ENCODE measurements at places on chromosomes 5 and 9. TPM values are rescaled to one million over a fixed set of nuclear protein-coding genes. Genes with fewer than 3 reads are reported as not detected.

GRCh38 chr9:133605446-133605845 lies 3.7 kb downstream of the FAM163B start:
- DNase-seq = no peak

- no peak for DNase-seq
Observed at GRCh38 chr5:6737043-6737941, 24.1 kb downstream of the TENT4A start.

DNA sequence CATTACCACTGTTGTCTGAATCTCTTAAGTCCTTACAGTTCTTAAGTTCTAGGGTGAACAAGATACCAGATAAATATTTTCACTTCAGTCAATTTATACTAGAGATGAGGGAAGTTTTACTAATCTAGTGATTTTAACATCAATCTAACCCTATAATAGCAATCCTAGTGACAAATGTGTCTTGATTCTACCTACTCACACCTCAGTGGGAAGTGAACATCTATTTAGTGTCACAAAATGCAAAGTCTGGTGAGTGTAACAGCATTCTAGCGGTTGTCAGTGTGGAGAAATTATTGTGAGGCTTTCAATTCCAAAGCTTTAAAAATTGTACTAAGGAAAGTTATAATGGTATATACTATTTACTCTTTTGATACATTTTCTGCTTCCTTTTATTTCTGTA lies 225.8 kb upstream of the CYLC2 start:
- no peak for DNase-seq

- DNase-seq = no peak
Observed at GRCh38 chr9:107711542-107711941, 222.0 kb upstream of the KLF4 start.

DNA sequence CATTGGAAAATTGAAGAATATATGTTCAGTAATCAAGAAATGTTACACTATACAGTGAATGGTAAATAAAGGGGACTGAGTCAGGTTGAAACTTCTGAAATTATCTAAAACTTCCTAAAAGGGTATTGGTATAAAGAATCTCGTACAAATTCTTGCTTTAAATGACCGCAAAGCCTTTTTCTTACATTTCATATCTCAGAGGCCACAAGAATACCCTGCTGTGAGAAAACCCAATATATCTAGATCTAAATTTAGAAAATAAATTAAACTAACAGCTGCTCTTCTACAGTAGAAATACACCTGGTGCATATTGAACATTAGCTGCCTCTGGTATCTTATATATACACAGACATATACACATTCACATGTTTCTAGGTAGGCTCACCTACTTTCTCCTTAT lies 221.7 kb downstream of the PCSK5 start:
- no peak for DNase-seq

Gene ANXA2R
- 3.4 TPM for total RNA-seq

Gene IL33
- 8.3 TPM for total RNA-seq

Gene THBS4
- total RNA-seq = 21.8 TPM

DNA sequence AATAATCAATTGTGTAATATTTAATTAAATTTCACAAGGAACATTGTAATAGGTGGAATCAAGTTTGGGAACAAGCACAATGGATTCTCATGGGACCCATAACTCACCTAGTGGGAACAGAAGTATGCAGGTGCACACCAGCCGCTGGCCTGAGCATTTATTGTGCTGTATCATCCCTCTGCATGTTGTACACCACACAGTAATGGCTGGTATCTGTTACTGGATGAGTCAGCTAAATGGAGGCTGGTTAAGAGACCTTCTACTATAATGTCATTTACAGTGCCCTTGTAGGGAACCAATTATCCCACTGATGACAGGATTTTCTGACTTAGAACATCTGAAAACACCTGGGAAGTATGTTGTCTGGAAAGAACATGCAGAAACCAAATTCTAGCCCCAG lies 3.2 kb upstream of the MAP3K1 start:
- DNase-seq = no peak

Gene DEPDC1B
- not detected for total RNA-seq

Gene HTR1A
- 23.6 TPM for total RNA-seq

- no peak for DNase-seq
Observed at GRCh38 chr9:134943411-134943810, 25.7 kb upstream of the FCN1 start.

- no peak for DNase-seq
Observed at GRCh38 chr5:59789197-59789596, 104.3 kb downstream of the PDE4D start.

Gene GABRP
- total RNA-seq = not detected

GRCh38 chr5:17304282-17304681 lies 86.9 kb downstream of the BASP1 start:
- no peak for DNase-seq

GRCh38 chr9:89523948-89524347 lies 26.0 kb upstream of the SEMA4D start:
- no peak for DNase-seq

DNA sequence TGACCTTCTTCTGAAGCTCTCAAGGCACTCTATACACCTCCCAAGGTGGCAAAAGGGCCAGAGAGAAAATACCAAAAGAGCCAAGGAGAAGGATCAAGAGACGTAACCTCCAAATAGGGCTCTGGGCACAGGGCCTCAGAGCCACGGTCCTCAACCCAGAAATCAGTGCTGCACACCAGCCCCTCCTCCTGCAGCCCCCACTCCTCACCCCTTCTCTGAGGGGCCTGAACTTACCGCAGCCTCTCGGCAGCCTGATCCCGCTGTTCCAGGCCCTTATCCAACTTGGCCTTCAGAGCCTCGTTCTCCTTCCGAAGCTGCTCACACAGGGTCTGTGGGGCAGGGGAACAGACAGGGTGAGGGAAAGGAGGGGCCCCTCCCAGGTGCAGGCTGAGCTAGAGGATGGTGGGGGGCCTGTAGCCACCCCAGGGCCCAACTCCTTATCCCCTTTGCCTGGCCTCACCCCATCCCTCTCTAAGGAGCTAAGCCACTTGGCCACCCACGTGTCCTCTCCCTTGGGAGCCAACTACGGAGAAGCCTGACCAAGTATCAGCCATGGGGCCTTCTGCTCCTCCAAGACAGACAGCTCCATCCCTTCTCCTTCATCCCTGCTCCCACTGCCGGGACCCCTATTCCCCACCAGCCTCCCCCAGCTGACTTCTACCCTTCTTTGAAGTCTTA lies 28.8 kb downstream of the TNIP1 start:
- no peak for DNase-seq

Gene CEL
- total RNA-seq = 1.5 TPM

DNA sequence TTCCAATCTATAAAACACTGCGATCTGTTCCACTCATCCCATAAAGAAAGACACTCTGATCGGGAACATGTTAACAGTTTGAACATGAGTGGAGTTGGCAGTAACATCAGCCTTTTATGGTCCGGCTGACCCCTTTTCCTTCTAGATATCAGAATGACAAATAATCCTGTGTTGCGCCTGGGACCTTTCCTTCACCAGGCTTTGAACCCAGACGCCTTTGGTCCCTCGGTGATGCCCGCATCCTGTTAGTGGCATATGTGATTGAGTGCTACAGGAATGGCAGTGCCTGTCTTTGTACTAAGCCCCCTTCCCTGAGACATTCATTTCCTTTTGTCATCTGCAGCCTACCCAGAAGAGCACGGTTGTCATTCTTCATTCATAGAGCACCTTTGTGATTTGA lies 209.0 kb downstream of the PCSK5 start:
- no peak for DNase-seq

GRCh38 chr9:133980864-133981588 lies 11.1 kb downstream of the VAV2 start:
- no peak for DNase-seq

DNA sequence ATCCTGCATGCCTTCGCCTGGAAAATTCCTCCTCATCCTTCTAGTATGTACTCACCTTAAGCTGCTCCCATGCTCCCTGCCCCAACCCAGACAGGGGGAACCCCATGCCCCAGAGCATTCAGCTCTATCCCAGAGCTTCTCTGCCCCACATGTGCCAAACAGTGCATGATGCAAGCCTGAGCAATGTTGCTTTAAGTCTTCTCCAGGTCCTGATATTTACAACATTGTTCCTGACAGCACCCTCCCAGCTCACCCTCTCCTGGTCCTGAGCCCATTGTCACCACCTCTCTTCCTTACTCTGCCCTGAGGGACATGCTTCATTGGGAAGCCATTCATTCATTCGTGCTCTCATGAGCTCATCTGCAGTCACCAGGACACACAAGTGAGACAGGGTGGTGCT lies 23.4 kb upstream of the BARX1 start:
- no peak for DNase-seq

GRCh38 chr9:125631391-125632085 lies 75.5 kb downstream of the MAPKAP1 start:
- DNase-seq = no peak

DNA sequence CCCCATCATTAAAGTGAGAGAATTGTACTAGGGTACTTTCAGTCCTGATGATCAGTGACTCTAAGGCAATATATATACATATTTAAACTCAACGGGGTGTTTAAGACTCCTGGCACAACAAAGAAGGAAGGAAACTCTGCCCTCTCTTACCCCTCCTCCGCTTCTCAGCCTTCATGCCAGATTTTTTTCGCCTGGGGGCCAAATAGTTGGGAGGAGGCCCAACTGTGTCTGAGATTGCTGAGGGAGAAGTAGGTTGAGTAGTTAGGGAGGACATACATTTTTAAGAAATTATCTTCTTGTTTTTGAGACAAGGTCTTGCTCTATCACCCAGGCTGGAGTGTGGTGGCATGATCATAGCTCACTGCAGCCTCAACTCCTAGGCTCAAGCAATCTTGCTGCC lies 127.7 kb upstream of the SHB start:
- DNase-seq = no peak

Gene PCDHA3
- 3.3 TPM for total RNA-seq

DNA sequence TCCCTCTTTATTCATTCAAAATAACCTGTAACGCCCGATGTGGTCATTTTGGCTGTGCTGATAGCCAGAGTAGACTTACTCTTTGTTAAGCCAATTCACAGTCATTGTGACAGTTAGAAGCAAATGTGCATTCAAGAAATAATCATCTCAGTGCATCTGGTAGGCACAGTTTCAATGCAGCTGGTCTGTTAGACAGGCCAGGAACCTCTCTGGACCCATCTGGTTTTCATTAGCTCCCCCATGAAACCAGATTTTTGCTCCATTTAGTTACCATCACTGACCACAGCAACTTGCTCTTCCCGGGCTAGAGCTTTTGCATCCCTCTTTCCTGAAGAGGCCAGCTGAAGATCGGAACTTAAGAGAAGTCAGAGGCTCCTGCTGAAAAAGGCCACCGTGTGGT lies 284.2 kb downstream of the NSG2 start:
- DNase-seq = no peak

GRCh38 chr9:111450124-111450523 lies 34.1 kb downstream of the ECPAS start:
- no peak for DNase-seq

DNA sequence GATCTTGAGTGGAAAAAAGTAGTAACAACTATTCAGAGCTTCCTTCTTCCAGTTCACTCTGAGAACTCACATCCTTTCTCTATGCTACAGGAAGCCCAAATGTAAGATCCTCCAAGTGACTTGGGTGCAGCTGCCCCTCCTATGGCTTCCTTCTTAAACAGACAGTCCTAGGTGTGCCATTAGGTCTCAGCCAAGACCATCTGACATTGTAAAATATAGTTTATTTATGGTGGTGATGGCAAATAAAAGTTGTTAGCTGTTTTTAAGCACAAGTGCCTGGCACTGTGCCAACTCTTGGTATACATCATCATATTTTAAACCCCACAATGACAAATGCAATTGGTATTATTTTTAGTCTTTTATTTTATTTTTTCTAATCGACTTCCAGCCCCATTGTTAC lies 58.1 kb downstream of the TMEM252 start:
- no peak for DNase-seq
